ENCODE measurements at places on chromosomes 12 and 14.

DNA sequence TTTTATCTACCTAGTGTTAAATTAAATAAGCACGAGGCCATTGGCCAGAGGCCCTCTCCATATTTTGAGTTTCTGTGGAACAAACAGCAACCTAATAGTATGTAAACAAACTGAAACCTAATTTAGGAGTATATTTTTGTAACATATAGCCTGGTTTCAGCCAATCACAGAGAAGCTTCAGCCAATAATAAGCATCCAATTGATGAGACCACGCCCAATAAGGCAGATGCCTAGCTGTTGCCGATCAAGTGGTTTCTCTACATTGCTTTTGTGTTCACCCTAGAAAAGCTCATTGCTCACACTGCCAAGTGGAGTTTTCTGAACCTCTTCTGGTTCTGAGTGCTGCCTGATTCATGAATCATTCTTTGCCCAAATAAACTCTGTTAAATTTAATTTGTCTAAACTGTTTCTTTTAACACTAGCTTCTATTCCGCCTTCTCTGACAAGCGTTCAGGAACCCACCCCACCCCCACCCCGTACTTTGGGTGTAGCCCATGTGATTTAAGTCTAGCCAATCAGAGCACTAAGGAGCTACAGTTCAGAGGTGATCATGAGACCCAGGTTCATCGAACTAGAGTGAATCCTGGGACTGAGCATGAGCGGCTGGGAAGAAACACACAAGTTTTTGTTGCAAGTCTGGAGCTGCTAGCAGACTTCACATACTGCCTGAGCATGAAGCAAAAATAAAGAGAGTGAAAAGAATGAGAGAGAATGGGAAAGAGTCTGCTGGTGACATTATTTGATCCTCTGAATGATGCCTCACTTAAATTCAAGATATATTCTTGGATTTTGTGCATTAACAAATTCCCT lies 21.5 kb upstream of the LTA4H start:
- no peak for DNase-seq

DNA sequence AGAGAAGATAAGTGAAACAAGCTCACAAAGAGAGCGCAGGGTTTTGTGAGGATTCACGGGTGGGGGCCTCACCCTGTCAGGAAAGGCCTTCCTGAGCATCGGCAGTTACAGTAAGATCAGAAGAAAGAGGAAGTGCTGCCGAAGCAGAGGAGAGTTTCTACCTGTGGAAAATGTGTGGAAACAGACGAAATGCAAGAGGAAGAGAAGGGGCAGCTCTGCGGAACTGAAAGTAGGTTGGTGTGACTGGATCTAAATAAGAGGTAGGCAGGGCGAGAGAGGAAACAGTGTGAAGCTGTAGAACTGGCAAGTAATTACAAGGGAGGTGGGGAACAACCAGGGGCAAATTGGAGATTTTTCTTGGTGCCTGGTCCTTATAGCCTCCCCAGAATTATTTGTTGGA lies 2.6 kb downstream of the GPR68 start:
- DNase-seq: no peak

GRCh38 chr14:60254176-60254575 lies 5.2 kb downstream of the PPM1A start:
- no peak for DNase-seq

DNA sequence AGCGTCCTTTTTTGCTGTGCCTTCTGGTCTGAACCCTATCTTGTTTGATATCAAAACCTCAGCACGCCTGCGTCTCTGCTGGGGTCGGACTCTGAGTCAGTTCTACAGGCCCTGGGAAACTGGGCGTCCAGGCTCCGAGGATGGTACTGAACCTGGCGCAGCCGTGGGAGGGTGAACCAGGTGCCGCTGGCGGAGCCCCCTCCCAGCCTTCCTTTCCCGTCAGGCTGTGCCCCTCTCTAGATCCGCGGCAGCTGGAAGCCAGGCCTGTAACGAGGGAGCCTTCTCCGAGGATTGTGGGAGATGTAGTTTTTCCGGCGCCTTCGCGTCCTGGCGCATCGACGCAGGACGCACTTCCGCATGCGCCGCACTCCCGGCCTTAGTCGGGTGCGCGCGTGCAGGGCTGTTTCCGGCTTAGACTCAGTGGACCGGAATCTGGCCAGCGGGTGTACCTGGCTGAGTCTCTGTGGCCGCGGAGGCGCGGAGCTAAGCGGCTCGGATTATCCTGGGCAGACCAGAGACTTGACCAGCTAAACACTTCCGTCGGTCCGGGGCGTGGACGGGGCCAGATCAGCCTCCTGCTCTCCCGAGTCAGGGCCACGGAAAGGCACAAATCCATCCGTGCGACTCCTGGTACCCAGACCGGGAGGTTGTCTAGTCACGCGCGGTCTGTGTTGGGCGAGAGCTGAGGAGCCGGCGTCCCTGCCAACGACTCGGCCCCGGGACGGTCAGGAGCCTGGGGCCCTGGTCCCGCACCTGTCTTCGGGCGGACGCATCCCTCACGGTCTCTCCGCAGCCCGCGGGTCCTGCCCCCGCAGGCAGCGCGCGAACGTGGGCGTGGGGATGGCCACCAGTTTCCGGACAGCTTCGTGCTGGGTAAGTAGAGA lies at the start of gene ZNF26:
ZNF26 (plus strand) TSS at position 367 of the 884 bp plus-strand sequence; CDS start at position 841, 474 bp downstream.
- peak; percentile 92 for DNase-seq

- peak; percentile 22 for DNase-seq
Observed at GRCh38 chr12:45887544-45887943, 102.8 kb downstream of the SCAF11 start.

GRCh38 chr12:33383503-33383902 lies 56.1 kb downstream of the SYT10 start:
- no peak for DNase-seq

GRCh38 chr14:100605230-100605629 lies 18.0 kb upstream of the BEGAIN start:
- no peak for DNase-seq

DNA sequence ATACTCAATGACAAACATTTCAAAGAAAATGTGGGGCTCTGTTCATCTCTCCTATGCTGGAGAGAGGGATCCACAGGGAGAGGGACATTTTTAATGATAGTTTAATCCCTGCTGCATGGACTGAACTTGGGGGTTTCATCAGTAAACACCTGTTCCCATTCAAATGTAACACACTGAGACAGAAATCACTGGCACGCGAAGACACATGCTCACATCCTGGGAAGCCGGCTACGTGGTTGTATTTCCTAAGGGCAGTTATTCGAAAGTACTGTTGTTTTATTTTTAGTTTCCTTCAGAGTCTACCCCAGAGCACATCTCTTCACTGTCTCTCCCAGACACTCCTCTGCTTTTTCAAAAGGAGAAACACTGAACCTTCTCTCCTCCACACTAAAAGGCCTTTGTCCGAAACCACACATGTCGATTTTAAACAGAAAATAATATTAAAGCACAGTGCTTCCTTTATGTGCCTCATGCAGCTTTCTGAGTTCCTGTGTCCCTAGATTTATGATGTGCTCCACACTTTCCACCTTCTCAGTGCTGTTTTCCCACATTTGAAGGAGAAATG lies 52.8 kb downstream of the PTHLH start:
- no peak for DNase-seq

DNA sequence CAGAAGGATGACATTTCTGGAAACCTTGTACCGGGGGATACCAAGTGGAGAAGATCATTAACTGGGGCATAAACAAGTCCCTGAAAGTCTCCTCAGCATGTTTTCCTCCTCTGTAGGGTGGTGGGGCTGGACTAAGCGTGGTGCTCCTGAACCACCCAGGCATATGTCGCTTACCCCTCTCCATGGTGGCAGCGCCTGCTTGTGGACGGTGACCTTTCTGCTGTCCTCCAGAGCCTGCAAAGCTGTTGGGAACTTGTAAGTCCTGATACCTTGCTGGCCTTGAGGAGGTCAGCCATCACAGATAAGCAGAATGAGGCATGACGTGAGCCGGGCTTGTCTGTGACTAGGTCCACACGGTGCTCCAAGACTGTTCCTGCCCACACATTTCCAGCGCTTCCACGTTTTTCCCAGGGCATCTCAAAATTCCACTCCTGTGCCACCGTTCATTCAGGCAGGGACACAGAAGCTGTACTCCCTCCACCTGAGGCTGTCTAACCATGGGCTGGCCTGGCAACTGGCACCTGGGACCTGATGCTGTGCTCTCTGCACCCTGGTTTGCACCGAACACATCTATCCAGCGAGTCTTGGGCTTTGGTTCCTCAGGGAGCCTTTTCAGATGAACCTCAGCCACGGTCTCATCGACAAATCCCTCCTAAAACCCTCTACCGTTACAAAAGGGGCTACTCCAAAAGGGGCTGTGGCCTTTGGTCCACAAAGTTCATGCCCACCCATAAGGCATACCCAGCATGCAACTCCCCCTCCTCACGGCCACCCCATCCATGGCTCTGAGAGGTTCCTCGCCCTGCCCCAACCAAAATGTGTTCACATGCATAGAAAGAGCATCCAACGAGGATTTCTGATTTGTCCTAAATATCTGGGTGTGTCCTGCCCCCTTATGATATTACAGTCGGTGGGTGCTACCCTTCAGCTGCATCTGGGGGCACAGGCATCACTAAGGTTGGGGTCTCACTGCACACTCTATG lies 199.6 kb upstream of the DIO3 start:
- DNase-seq: no peak

DNA sequence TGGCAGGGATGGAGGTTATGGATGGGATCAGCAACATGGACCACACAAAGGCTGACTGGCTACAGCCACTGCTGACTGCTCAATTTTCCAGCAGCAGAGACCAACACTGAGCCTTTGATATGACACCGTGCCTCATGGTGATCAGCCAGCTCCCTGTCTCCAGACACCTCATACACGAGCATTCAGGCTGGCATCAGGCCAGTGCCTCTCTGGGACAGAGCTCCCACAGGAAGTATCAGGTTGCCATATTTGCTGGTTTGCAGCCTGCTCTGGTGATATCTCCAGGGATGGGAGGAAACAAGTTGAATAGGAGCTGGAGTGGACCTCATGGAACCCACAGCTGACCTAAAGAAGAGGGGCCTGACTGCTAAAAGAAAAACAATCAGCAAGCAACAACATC lies 471.2 kb upstream of the ATXN7L3B start:
- DNase-seq: no peak

GRCh38 chr14:69610874-69611171 lies 573 bp upstream of the SUSD6 start:
- DNase-seq: no peak

DNA sequence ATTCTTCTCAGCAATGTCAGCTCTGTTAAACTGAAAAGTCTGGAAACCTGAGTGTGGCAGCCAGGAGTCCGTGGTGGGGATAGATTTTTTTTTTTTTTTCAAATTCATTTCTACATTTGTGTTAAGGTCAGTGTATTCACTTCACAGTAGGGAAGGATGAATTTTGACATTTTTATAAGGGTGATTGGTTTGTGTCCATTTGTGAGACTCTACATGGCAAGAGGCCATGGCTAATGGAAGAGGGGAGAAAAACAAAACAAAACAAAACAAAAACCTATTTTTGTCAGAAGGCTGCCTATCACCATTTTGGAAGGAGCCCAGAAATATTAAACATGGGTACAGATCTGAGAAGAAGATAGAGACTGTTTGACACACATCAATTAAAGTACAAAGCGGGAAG lies 176.1 kb downstream of the RMST start:
- DNase-seq: no peak

- no peak for DNase-seq
Observed at GRCh38 chr12:57821474-57822214, 3.1 kb upstream of the AVIL start.

DNA sequence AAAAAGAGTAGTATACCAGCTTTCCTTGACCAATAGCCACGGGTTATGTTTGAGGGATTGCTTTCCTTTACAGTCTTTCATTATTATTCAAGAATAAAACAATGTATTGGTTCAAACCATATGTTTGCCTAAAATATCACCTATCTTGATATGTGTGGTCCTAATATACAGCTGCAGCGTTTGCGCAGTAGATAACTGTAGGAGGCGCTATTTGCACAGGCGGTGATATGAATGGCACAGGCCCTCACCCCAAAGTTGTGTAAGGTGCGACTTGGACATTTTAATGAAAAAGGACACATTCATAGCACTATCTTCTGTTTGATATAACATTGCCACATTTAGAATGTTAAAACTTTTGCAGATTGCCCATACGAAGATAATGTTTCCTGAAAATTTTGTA lies 298.4 kb downstream of the TRHDE start:
- peak; percentile 70 for DNase-seq

- DNase-seq: no peak
Observed at GRCh38 chr12:131378176-131378842, 332.6 kb upstream of the SFSWAP start.

GRCh38 chr12:70553391-70553859 lies 83.8 kb downstream of the PTPRB start:
- DNase-seq: no peak

- DNase-seq: no peak
Observed at GRCh38 chr12:16384732-16385131, 37.3 kb downstream of the MGST1 start.

GRCh38 chr14:106605548-106606448 lies 1079.4 kb downstream of the TMEM121 start:
- DNase-seq: no peak

- DNase-seq: no peak
Observed at GRCh38 chr14:29548948-29549370, 378.7 kb downstream of the PRKD1 start.

DNA sequence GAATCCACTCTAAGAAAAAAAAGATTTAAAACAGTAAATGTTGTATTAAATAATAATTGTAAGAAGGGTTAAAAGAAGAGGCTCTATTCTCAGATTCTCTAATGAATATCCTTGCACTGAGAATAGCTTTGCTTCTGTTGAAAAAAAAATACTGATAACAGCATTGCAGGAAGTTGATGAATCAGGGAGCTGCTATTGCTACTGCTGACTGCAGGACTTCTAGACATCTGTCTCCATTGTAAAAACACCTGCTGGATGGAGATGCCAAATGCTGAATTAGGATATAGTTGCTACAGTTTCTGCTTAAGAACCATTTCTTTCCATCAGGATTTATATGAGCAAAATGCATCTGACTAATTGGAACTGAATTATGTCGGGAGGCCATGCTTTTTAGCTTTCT lies 50.3 kb upstream of the ANP32D start:
- no peak for DNase-seq

DNA sequence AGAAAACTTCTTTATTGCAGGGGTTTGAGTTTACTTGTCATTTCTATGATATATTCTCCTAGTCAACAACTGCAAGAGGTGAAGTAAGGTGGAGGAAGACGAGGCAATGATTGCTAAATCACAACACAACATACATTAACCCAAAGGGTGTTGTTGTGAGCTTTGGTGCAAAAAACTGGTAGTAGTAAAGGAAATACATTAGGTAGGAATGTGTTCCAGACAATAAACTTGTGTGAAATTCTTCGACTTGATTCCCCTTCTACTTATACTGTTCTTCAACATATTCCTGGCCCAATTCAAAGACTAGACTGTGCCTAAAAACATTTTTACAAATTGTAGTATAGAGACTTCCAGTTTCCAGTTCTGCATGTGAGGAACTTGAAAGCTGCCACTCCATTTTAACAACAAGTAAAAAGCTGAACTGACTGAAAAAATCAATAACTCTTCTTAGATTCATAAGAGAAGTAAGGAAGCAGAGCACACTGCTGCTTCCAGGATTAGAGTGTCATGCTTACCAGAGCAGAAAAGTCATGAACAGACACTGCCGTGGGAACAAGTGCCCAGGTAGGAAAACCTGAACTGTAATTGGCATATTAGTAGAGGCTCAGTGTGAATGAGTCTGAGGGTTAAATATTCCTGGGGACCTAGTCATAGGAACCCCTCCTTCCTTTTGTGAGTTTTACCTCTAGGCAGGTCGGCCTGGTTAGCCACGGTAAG lies 22.2 kb downstream of the COX8C start:
- DNase-seq: no peak
